ENCODE measurements at places on chromosomes 1 and 21.

DNA sequence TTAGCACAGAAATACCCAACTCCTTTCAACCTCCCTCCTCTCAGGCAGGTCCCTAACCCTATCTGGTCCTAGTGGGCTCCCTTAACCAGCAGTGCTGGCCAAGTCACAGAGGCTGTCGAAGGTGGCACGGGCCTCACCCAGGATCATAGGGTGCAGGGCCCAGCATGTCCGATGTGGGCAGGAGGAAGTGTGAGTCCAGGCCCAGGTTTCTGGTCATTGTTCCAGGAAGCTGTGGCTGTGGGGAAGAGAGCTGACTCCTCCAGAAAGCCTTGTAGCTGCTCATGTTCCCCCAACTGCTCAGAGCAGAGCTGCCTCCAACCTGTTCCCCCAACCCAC, 2.4 kb downstream of the CCDC17 start:
- DNase-seq: no peak

- DNase-seq: no peak
Measured at GRCh38 chr1:7120863-7121621, 335.8 kb downstream of the CAMTA1 start.

DNA sequence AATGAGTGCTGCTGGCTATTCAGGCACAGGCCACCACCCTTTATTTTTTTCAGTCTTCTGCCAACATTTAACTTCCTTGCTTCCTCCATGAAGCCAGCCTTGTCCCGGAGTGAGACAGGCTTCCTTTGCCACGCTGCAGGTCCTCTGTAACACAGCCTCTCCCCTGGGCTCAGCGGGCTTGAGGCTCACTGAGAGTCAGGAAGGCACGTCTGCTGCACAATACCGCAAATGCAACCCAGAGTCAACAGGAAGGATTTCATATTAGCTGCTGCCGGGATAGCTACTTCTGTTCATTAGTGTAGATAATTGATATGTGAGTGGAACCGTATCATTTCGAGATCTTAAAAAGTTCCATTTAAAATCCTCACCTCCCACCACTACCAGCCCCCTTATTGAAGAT, 22.5 kb downstream of the MYOG start:
- DNase-seq: no peak

GRCh38 chr1:207713529-207713928, 38.3 kb upstream of the CD46 start:
- no peak for DNase-seq

GRCh38 chr1:166273618-166274017, 106.8 kb upstream of the FAM78B start:
- no peak for DNase-seq

- DNase-seq: peak; percentile 10
Measured at GRCh38 chr1:71228241-71228640, 147.4 kb upstream of the ZRANB2 start.

GRCh38 chr1:82542141-82542540, 741.4 kb downstream of the ADGRL2 start:
- DNase-seq: no peak

DNA sequence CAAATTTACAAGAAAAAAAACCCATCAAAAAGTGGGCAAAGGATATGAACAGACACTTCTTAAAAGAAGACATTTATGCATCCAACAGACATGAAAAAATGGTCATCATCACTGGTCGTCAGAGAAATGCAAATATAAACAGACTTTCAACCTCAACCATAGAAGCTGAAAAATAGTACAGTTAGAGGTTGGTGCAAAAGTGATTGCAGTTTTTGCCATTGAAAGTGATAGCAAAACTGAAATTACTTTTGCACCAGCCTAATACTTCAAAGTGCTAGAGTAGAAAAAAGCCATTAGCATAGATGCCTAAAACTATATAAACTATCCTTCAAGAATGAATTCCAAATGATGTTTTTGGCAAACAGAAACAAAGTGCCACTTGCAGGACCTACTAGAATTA, 365.8 kb upstream of the DPYD start:
- DNase-seq: no peak

DNA sequence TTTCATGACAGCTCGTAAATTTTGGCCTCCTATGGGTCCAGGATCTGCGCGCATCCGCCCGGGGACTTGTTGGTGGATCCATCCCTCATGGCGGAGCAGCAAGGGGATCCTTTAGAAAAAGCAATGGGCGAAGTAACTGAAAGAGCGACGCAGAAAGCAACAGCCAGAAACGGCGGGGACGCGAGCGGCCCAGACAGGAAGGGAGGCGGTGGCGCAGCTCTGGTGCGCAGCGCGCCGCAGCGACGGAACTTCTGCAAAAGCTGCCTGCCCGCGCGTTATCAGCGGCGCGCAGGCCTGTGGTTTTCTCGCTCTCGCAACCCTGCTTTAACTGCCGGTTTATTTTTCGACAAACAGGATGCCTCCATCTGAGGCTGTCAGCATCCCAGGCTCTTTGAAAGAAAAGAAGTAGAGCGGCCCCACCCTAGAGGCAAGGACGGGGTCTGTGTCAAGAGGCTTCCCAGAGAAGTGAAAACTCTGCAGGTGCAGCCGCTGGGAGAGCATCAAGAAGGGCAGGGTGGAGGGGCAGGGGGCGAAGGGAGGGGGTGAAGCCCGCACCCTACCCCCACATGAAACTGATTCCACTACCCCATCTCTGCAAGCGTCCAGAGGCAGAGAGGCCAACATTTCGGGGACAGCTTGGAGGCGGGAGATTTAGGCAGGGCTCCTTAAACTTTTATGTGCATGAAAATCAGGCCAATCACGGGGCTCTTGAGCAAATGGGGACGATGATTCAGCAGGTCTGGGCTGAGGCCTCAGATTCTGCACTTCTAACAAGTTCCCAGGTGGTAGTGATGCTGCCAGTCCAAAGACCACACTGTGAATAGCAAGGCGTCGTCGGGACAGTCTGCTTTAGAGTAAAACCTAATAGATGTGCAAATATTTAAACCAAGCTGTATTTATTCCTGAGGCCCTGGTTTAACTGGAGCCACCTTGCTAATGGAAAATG, 22.2 kb downstream of the RUNX1 start:
- DNase-seq: peak; percentile 46

GRCh38 chr1:217770918-217771317, 139.8 kb downstream of the SPATA17 start:
- DNase-seq: no peak

GRCh38 chr21:25501996-25502665, 105.2 kb downstream of the MRPL39 start:
- peak; percentile 4 for DNase-seq

DNA sequence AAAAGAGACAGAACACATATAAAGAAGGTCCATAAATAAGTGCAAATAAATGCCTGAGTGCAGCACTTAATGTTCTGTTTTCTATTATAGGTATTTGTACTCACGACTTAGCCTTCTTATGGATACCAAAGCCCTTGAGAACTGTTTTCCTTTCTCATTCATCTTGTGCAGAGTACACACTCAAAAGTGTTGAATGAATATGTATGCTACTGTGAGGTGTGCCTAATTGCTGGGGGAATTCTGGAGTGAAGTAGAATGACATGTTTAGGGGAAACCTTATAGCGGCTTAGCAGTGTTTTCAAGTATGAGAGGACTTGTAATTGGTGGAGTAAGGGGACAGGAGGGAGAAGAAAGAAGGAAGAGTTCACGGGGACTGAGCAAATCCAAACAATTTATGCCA, 157.6 kb downstream of the CACNA1E start:
- no peak for DNase-seq

- DNase-seq: peak; percentile 50
Measured at GRCh38 chr1:183834568-183834967, 29.6 kb downstream of the RGL1 start.

DNA sequence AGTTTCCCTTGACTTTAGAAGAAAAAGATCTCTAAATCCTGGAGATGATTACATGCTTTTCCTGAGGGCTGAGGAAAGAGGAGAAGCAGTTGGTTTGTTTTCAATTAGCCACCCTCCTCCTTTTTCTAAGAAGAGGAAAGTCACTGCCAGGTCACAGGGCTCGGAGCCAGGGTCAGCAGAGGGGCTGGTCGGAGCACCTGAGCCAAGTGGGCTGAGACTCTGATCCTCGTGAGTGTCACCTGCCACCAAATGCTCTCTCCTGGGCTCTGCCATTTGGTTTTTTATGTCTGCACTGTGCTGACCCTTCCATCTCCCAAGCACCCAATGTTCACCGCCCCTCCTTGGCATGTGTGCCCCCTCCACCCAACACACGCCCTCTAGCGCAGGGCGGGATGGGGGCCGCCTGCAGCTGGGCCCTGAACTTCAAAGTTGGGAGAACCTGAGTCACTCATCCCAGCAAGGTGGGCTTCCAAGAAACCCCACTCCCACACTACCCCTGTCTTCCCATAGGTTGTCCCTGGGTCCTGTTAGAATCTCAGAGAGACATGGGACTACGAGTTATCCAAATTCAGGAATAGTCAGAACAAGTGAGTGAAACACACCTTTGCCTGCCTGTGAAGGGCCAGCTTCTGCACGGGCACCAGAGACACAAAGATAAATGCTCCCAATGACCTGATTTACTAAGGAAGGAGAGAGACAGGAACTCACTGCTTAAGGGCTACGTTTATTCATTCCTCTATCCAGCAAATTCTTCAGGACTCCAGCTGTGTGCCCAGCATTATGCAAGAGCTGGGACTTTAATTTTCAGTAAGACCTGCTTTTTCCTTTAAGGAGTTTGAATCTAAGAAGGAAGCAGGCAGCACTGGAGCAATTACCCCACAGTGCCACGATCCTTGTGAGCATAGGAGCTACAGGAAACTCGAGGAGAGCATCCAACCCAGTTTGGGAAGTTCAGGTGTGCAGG, 127.5 kb downstream of the RHOU start:
- peak; percentile 14 for DNase-seq

GRCh38 chr1:201539561-201540431, 869 bp downstream of the NAV1 start:
- peak; percentile 59 for DNase-seq

- DNase-seq: peak; percentile 63
Measured at GRCh38 chr1:178774263-178774662, 49.2 kb downstream of the RALGPS2 start.

DNA sequence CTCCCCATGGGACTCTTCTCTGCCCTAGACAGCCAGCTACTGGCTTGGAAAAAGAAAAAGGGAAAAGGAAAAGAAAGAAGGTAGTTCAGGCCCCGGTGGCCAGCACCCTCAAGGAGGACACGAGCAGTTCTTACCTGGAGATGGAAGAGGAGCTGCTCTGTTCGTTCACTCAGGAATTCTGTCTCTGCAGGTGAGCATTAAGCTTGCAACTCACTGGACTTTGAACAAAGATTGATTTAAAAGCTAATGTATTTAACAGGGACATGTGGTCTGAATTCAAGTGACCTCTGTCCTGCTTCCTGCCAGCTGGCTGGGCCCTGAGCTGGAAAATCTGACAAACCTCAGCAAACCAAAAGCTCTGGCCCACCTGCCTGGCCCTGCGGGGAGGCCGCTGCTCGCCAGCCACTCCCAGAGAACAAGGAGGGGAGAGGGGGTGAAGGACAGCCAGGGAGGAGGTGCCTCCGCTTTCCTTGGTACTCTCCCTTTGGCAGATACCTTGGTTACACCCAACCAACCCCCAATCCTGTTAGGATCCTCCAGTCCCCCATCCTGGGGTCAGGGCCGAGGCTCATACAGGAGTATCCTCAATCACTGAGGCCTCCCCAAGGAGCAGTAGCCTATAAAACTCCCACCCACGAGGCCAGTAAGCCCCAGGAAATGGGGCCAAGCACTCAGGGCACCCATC, at the start of gene PDZK1:
Gene PDZK1, minus strand, starts transcription at position 186 of the 685 bp plus-strand sequence. CDS start 19,347 bp downstream, outside the sequence.
- no peak for DNase-seq

DNA sequence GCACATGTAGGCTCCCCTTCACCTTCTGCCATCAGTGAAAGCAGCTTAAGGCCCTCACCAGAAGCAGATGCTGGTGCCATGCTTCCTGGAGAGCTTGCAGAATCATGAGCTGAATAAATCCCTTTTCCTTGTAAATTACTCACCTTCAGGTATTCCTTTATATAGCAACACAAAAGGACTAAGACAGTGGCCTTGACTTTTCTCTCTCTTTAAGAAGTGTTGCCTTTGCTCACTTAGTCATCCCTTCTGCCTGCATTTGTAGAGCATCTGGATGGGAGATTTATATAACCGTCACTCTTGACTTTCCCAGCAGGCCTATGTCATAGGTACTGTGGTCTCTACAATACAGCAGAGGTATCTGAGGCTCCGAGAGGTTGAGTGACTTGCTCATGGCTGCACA, 3.7 kb downstream of the PCSK9 start:
- DNase-seq: no peak

DNA sequence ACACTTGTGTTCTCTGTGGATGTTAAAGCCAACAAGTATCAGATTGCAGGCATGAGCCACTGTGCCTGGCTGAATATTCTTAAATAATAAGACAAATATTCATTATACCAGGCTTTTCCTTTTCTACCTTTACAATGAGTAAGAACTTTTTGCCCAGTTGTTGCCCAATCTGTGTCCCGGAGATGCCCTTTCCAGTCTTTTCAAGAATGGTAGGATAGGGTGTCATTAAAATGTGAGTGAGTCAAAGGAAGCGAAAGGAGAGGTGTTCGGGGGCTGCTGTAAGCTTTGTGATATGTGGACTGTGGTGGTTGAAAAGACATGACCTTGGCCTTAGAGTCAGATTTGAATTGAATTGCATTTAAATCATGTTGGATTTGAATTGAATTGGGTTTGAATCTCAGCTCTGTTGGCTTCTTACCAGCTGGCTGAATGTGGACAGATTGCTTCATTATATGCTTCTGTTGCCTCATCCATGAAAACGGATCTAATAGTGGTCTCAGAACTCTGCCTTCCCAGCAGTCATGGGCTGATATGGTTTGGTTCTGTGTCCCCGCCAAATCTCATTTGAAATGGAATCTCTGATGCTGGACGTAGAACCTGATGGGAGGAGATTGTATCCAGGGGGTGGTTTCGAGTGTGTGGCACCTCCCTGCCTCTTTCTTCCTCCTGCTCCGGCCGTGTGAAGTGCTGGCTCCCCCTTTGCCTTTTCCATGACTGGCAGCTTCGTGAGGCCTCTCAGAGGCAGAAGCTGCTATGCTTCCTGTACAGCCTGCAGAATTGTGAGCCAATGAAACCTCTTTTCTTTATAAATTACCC, 22.7 kb upstream of the AADACL3 start:
- peak; percentile 60 for DNase-seq

GRCh38 chr1:76807543-76808260, 59.6 kb upstream of the ST6GALNAC5 start:
- no peak for DNase-seq

DNA sequence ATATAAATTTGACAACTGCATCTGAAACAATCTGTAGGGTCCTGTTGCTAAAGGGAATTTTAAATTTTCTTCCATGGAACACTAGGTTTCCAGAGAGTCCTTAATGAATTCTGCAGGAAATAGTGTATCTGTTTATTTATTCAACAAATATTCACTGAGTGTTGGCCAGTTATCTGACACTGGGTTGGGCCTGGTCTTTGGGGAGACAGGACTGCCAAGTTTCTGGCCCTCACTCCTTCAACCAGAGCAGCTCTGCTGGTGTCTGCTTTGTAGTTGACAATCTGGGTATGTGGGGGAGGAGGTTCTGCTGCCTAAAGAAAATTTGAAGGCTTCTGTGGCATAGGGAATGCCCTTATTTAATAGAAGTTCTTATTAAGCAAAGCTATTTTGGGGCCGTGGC, 26.1 kb upstream of the HUNK start:
- DNase-seq: no peak

DNA sequence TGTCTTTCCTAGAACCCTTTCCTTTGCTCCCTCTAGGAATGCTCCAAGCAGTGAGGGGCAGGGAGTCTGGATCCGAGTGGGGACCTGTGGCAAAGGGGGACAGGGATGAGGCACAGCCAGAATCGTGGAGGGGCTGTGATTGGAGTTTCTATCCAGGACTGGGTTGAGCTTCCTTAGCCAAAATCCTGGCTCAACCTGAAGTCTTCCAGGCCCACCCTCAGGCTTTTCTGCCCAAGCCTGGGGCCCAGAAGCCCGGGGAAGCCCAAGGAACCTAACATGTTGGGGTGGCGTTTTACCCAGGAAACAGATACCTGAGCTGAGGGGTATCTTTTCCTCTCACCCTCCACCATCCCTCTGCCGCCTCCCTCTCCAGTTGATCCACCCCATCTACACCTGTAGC, 5.4 kb downstream of the MYOG start:
- no peak for DNase-seq

Data from fibroblast of the aortic adventitia (primary cell).